ENCODE measurements at places on chromosomes 6 and 20.

- no peak for DNase-seq
Observed at GRCh38 chr20:53365539-53366075, 228.0 kb downstream of the ZNF217 start.

DNA sequence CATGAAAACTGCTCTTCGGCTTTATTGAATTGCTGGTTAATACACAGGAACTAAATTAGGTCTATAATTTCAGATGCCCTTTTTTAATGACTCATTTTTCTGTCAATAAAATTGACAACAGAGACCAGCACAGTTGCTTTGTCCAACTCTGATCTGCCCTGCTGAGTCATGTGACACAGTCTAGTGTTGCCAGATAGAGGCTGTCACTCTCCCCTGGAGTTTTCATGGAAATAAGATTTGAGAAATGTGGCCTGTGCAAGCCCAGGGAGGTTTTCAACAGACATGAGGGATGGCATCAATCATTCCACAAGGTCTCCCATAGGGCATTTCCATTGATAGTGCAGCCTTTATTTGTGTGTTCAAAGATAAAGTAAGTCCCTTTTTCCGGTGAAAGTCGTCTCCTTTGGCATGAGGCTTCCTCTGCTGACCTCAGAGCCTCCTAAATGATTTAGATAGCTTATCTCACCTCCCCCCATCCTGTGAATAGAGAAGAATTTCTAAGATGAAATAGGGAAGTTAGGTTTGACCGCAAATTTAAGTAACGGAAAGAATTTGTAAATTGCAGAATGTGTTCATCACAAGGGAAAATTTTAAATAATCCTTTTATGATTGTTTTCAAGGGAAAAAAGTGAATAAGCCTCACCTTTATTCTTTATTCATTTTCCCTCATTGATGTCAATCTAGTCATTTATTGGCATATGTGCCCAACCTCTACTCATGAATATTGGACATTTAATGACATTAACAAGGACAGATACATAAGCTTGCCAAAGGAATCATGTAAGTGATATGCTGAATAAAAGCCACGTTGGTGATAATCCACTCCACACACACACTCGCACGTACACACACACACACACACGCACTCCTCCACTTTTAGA is 277.7 kb downstream of the ADGB start:
- peak; percentile 10 for DNase-seq

- DNase-seq = no peak
Observed at GRCh38 chr6:63355632-63356031, 35.8 kb upstream of the LGSN start.

GRCh38 chr6:26312501-26313397 is 52.2 kb upstream of the BTN3A2 start:
- DNase-seq = peak; percentile 77

DNA sequence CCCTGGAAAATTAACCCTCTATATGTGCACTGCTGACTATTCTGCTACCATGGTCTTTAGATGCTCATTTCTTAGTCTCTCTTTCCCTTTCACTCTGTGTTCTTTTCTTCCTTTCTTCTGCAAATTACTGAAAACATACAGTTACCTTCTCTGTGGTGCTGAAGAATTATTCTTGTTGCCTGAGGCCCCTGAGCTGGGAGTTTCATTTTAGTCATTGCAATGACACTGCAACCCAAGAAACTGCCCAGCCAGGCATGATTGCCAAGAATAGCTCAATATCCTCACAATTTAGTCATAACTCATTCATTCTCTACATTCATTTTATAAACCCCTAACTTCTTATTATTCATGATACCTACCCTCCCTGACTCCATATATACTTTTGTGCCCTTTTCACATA is 245.8 kb upstream of the RAB32 start:
- no peak for DNase-seq

- DNase-seq = no peak
Observed at GRCh38 chr20:48686238-48687116, 141.3 kb downstream of the PREX1 start.

DNA sequence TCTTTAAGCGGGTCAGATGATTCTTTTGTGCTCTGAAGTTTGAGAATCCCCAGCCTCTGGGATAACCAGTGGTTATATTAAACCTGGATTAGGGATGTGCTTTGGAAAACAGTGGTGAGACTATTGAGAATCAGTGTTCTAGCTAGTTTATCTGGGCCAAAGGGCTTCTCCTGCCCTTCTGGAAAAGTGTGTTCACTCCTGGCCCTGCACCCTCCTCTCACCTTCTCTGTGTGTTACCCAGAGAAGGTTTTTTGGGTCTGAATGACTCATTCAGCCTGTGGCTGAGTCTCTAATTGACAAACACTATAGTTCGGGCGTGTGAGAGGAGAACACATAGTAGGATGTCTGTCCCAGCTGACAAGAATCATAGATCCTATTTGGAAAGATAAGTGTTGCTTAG is 66.7 kb downstream of the LRRC1 start:
- DNase-seq = no peak

DNA sequence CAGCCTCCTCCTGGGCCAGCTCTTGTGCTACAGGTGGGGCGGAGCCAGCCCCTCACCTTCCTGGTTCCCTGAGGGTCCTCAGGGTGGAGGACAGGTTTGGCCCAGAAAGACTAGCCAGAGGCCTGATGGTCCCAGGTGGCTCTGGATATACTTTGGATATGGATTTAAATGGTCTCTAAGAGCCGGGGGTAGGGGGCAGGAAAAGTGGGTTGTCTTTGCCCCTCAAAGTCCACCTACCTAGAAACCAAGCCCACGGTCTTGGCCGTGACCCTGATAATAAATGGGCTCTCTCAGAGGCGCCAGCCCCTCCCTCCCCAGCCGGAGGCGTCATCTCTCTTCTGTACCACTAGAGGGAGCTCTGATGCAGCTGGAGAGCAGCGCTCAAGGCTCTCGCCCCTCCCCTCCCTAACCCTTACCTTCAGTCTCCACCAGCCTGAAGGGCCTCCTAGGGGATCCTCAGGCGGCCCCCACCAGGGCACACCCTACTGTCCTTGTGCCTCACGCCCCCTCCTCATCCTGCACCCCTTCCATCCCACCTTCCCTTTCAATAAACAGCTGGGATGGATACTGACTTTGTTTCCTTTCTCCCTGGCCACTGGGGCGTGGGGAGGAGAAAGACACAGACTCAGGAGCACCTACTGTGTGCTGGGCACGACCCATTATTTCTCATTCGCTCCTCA is 7.5 kb downstream of the NRSN2 start:
- peak; percentile 86 for DNase-seq

DNA sequence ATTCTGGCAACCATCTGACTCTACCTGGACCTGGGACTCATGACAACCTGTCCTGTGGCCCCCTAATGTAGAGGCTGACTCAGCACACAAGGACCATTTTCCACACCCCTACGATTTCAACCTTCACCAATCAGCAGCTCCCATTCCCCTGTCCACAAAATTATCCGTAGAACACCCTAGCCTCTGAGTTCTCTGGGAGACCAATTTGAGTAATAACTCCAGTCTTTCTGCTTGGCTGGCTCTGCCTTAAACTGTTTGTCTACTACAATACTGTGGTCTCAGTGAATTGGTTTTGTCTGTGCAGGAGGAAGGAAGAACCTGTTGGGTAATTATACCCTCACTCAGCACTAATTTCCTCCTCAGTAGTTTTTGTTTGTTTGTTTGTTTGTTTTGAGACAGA is 99.3 kb upstream of the MRPS10 start:
- no peak for DNase-seq

DNA sequence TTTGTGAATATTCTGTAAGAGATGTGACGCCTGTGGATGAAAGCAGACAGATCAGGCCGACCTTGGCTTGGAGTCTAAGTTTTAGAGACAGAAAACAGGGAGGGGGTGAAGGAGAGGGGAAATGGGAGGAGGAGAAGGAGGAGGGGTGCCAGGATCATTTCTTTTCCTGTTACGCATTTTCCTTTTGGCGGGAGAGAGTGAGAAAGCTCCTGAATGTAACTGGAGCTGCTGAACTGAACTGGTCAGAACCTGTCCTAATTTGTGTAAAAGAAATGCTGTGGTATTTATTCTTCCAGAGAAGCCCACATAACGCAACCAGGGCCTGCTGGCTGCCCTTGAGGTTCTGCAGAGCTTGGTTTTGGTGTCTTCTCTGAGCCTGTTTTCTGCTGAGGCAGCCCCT is 41.9 kb downstream of the UTRN start:
- no peak for DNase-seq

DNA sequence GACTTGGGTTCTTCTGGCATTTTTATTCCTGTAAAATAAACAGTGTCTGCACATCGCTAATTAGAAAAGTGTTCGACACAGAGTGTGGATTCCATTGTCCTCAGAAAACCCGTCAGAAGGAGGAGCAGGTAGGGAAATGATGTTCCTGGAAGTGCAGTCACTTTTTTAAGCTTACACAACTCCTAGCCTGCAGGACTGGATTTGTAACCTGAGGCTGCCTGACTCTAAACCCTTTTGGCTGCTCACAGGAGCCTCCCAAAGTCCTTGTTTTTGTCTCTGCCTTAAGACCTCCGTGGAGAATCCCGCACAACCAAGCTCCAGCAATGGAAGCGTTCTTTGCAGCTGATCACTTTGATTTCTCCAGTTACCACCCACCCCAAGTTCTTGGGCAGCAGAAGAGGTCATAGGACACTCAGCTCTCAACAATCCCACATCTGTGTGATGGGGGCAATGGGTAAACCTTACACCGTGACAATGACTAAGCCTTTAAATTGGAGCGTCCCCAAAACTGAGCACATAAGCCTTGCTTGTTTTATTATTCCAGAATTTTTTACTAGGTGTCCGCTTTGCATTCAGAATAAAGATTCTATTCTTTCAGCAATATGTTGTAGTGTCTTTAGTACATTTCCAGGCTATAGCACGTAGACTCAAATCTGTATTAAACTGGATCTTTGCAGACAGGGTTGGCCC is 227.9 kb downstream of the TBXT start:
- no peak for DNase-seq

GRCh38 chr20:11906626-11907480 is 10.8 kb upstream of the BTBD3 start:
- no peak for DNase-seq

DNA sequence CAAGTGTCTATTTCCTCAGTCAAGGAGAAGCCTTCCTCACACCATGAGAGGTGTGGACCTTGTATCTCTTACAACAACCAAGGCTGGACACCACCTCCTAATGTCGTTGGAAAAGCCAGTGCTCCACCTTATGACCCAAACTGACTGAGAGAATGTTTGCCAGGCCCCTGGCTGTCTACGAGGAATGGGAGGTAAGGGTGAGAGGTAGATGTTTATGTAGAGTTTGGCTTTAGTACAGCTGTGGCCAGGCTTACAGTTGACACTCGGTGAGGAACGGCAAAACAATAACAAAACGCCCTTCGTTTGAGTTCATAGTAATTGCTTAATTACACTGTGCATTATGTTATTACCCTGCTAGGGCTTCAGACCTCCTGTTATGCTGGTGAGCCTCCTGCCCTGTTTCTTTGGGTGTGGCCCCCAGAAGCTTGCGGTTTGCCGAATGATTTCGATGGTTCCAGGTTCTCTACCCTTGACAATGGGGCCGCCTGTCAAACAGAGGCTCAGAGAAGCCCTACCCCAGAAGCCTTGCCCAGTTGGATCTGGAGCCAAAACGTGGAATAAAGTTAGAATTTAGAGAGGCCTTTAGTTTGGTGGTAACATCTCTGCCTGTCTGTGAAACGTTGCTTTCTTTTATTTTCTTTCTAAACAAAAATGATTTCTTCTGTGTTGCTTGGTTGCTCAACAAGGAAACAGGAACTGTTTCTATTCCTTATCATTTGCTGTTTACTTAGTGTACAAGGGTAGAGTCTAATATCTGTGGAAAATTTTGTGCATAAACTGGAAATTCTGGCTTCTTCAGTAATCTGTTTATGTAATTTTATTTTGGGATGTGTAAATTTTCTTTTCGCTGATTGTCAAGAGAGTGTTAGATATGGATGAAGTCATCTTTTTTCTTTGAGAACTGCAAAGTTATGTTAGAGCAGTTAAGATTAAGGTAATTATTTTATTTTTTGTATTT is 60.4 kb upstream of the FOXQ1 start:
- no peak for DNase-seq

- no peak for DNase-seq
Observed at GRCh38 chr20:37090407-37090806, 5.4 kb downstream of the RBL1 start.

GRCh38 chr6:37952027-37952426 is 132.5 kb downstream of the ZFAND3 start:
- no peak for DNase-seq

GRCh38 chr6:129094147-129094546 is 211.2 kb downstream of the LAMA2 start:
- no peak for DNase-seq

- no peak for DNase-seq
Observed at GRCh38 chr6:163866192-163866591, 451.7 kb downstream of the QKI start.

DNA sequence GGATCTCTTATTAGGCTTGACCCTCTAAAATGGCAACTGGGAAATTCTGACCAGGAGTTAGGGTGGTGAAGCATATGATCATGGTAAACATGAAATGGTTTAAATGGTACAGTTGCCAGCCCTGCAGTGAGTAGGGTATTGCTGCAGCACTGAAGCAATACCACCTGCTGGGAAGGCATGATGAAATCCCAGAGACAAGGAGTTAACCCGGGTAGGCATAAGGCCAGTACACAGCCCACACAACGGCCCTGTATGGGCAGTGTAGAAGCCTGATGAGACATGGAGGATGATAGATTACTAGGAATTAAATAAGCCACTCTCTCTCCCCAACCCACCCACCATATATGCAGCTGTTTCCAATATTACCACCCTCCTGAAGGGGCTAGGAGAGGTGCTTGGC is 197.4 kb upstream of the MOCS1 start:
- DNase-seq = no peak

DNA sequence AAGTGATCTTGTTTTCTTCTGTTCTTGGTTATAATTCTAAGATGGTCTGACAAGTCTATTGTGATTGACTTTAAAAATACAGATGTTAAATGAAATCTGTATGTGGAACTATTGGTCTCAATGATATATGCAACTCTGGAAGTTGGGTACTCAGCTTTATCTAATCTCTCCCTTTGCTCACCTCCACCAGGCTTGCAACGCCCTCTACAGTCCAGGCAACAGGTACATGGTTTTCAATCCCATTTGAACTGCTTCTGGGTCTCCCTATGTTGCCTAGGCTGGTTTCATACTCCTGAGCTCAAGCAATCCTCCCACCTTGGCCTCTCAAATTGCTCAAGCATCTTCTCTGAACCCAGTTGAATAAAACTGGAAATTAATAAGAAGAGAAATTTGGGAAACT is 25.6 kb upstream of the HLA-DQB1 start:
- DNase-seq = no peak

DNA sequence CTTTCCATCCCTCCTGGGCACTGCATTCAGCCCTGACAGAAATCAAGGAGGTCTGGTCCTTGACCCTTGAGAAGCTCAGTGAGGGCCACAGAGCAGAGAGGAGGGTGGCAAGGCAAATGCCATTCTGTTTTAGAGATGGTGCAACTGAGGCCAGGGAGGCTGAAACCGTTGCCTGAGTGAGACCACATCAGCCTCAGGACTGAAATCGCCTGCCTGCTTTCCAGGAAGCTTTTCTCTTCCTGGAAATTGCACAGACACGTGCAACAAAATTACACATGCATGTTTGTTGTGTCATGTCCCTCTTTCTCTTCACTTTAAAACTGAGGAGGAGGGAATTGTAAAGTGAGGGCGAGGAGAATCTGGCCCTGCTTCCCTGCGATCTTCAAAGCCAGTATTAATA is 113.7 kb upstream of the PDE10A start:
- no peak for DNase-seq

Data from hematopoietic multipotent progenitor cell treated with erythropoietin and hydrocortisone succinate and interleukin-3 and kit ligand, for 15 days (in vitro differentiated cells).